Right ventricle myocardium inferior (tissue), 1 donor: ENCODE measurements at places on chromosomes 5 and 9. TPM values are rescaled to one million over a fixed set of nuclear protein-coding genes. Genes with fewer than 3 reads are reported as not detected.

EQTN gene
- total RNA-seq = not detected

ADAMTS19 gene
- 0.95 TPM for total RNA-seq

SOX30 gene
- total RNA-seq = 0.19 TPM

BARX1 gene
- total RNA-seq = not detected

CDH6 gene
- 3.3 TPM for total RNA-seq

FOCAD gene
- total RNA-seq = 29.8 TPM

OTP gene
- total RNA-seq = not detected

CNTNAP3 gene
- total RNA-seq = 7.4 TPM

UBE2QL1 gene
- total RNA-seq = 21.9 TPM

KCNN2 gene
- total RNA-seq = 9.3 TPM

WNT8A gene
- not detected for total RNA-seq

HAVCR1 gene
- not detected for total RNA-seq

SEMA6A gene
- 7.8 TPM for total RNA-seq

IL3 gene
- total RNA-seq = not detected

REEP2 gene
- total RNA-seq = 5.2 TPM

C5orf58 gene
- not detected for total RNA-seq

SLC1A1 gene
- 3.2 TPM for total RNA-seq

NEUROG1 gene
- total RNA-seq = not detected

CTXN3 gene
- total RNA-seq = not detected
